Cerebellar nuclear complex (tissue), 1 donor: ENCODE measurements at places on chromosomes 2 and 18.

DNA sequence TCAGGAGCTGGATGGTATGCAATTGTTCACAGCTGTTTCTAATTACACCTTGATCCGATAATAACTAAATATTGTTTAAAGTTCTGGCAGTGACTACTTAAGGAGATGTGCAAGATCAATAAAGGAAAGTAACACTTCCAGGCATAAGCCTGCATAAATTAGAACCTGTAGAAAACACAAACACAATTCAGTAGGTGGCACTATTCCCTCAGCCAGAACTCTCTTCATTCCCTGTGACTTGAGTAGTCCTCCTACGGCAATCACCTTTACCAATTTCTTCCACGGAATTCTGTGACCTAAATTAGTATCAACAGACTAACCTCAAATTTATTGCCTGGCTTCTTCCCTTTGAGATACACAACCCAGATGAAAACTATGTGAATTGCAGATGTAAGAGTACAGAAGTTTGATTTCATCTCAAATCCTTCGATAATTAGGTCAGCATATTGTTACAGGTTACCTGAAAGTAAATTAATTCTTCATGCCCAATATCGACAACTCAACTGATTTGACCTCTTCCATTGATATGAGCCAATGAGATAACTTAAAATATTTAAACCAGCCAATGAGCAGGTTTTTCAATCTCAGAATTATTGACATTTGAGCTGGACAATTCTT, 137.8 kb downstream of the PID1 start:
- no peak for DNase-seq

DNA sequence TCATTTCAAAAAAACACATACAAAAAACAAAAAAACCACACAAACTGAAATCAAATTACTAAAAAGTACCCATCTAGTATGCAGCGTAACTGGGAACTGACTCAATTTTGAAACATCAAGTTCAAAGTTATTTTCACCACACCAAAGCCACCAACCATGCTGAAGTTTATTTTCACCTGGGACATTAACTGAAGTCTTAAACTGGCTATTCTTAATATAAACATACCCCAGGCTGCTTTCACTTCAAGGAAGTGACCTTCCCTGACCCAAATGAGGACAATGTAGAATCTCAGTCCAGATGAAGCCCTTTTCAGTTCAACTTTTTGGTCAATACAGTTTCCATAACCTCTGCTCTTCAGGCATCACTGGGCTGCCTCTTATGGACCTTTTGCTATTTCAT, 84.6 kb downstream of the PIGN start:
- DNase-seq = no peak

DNA sequence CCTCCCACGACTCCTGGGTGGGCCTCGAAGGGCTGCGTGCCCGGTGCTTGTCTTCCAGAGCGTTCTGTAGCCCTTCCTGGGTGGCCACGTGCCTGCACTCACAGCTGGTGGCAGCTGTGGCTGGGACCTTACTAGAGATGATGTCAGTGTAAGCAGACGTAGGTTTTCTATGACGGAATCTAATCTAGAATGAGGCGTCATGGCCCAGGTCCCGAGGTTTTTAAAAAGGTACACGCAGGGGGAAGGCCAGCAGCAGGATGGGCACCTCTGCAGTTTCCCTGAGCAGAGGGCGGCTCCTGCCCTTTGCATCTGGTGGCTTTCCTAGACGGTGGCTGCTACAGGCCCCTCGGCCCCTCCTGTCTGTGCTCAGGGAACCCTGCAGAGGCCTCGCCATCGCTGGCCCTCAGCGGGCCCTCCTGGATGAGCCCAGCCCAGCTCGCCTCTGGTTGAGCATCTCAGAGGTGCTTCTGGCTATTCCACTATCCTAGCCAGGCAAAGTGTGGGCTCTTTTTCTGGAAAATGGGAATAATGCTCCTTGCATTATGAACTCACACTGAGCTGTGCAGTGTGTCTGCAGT, 49.6 kb upstream of the PXDN start:
- DNase-seq = no peak

- DNase-seq = no peak
Measured at GRCh38 chr18:57916684-57917083, 113.6 kb upstream of the ATP8B1 start.

DNA sequence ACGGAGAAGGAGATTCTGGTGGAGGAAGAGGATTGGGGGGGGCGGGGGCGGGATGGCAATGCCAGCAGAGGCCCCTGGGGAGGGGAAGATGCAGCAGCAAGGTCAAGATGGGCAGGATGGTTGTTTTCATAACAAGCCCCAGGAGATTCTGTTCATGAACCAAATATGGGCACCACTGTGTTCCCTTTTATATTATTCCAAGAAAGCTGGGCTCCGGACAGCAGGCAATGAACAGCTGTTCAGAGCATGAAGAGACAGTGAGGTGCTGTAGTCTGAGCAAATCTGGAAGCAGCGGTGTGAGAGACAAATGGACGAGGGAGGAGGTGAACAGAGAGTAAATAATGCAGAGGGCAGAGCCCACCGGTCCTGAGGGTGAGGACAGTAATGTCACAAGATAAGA, 20.0 kb downstream of the UXS1 start:
- DNase-seq = no peak

DNA sequence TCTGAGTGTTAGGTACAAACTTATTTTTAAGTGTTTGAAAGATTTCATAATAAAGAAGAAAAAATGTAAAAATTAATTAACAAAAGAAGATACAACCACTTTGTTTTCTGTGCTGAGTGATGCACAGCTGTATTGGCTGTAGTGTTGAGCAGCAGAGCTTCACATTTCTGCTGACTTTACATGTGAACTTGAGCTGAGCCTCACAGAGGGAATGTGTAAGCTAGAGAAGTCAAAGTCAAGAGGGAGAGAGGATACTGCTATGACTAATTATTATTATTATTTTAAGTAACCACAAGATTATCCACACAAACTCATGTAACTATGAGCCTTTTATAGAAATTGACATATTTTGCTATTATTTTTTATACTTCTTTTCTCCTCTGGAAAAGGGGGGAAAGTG, 159.1 kb upstream of the ZSWIM2 start:
- DNase-seq = no peak

DNA sequence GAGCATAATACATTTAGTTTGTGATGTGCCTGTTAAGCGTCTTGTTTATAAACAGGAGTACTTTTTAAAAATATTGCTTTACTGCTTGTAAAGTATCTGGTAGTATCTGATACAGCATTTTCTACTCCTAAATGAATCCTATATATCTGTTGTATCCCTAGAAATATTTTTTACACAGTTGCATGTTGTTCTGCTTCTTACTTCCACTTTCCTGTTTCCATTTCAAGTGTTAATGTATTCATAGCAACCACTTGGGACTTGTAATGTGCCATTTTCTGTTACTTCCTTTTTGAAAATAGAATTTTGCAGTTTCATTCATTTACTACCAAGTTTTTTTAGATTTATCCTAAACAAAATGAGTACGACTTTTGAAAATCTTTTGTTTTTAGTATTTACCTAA, 24.9 kb downstream of the CCNT2 start:
- no peak for DNase-seq

DNA sequence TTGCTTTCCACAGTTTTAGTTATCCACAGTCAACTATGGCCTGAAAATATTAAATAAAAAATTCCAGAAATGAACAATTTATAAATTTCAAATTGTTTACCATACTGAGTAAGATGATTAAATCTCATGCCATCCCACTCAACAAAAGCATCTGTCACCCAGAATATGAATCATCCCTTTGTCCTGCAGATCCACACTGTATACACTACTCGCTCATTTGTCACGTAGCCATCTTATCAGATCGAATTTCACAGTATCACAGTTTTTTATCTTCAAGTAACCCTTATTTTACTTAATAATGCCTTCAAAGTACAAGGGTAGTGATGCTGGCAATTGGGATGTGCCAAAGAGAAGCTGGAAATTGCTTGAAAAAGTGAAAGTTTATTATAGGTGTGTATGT, 291.8 kb upstream of the LRATD1 start:
- DNase-seq = no peak

DNA sequence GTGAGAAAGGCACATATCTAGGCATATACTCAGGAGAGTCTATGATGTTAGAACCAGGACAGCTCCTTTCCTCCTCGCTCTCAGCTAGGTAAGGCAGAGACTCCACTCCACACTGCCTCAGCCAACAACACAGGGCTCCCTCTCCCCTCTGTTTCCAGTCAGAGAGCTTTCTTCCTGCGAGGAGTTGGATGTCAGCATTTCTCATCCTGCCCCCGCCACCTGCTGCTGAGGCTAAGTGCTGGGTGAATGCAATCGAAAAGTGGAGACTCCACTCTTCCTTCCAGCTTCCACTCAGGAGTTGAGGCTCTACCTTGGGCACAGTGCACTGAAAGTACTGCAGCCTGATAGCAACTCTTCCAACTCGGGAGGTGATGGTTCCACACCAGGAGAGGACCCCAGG, 177.2 kb upstream of the RAB6C start:
- DNase-seq = no peak

DNA sequence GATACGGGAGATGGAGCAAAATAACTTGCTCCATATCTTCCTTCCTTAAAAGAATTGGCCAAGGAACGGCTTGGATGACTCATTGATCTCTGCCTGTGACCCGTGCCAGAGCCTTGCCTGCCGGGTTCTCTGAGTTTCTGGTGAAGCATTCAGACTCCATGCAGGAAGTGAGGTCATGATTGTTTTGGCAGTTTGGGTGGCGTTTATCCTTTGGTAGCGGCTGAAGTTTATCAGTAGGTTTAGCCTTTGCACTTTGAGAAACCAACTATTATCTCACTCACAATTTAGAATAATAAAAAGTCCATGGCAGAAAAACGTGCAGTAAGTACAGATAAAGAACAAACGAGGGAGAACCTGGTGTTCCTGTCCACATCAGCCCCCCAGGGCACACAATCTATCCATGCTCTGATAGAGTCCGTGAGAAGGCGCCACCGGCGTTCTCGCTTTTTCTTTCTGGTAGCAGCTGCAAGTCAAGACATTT, 15.0 kb upstream of the CTAGE1 start:
- no peak for DNase-seq

GRCh38 chr18:61549416-61549815, 216.2 kb downstream of the CDH20 start:
- DNase-seq = no peak

DNA sequence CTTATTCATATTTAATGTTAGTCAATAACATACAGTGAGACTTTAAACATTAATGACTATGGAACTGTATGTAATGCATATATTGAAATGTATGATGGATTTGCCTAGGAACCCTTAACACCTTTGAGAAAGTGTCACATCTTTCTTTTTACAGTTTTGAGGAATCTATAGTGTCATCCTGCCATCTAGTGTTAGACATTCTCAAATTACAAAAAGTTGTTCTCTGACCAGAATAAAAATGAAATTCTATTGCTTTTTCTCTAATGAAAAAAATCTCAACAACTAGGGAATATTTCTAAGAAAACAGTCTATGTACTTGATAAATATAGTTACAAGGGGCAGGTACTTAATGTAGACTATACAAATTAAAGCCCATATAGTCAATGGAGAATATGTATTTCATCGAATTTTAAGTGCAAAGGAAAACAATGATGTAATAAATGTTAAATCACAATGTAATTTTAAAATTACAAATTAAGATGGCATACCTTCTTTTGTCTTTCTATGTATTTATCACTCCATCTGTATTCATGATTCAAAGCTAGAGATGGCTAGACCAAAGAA, 5.1 kb upstream of the CALCRL start:
- no peak for DNase-seq

GRCh38 chr2:39283561-39283960, 39.8 kb upstream of the CDKL4 start:
- no peak for DNase-seq

GRCh38 chr2:46999857-47000678, 84.5 kb upstream of the MCFD2 start:
- no peak for DNase-seq

DNA sequence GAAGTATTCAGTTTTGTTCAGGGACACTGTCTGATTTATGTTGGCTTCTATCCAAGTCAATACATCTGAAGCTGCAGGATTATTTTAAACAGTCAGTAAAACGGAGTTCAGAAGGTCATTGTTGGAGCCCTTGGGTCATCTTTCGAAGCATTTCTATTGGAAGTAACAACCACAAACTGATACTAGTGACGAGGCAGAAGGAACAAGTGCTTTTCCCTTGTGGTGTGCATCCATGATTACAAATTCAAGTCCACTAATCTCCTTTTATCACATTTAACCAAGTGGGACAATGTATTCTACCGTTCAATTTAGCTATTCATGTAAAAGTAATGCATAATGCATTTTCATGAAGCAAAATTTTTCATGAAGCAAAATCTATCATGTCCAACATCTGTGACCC, 76.9 kb downstream of the CD226 start:
- DNase-seq = no peak

DNA sequence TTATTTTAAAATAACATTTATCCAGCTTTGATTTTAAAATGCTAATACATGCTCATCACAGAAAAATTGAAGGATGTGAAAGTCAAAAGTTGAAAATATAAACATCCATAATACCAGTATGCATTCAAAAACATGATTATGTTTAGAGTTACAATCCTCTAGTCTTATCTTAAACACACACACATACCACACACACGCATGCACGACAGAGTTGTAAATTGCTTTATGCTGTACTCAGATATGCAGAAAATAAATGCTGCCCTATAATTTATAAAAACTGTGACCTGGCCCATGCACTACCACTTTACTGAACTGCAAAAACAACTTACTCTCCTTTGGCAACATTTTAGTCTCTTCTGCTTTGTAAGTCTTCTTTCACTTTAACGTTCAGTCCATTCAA, 793.0 kb upstream of the FANCL start:
- DNase-seq = no peak

GRCh38 chr18:74477771-74478170, 18.4 kb upstream of the CNDP2 start:
- no peak for DNase-seq

- no peak for DNase-seq
Measured at GRCh38 chr18:68733707-68734106, 18.8 kb upstream of the TMX3 start.

- DNase-seq = no peak
Measured at GRCh38 chr2:133885847-133886246, 317.6 kb upstream of the NCKAP5 start.

- DNase-seq = no peak
Measured at GRCh38 chr2:159797543-159798375, at the start of gene CD302. TSS of gene CD302 (minus strand) at chr2:159798208. CDS start at chr2:159798198, 10 bp downstream.

DNA sequence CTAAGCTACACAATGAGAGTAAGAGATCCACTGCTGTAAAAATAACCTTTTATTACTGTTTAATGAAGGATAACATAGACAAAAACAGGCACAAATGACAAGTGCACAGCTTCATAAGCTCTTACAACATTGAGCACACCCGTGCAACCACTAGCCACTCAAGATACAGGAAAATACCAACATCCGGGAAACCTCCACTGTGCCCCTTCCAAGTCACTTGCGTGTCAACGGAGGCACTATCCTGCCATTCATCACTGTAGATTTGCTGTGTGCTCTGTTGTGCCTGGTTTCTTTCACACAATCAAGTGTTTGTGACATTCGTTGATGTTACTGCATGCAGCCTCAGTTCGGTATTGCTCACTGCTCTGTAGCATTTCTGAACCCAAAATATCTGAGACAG, 292.9 kb upstream of the MYT1L start:
- no peak for DNase-seq
